GM23338 (cell line): ENCODE measurements at places on chromosomes 13 and 19. TPM values are rescaled to one million over a fixed set of nuclear protein-coding genes. Genes with fewer than 3 reads are reported as not detected.

TPTE2 gene
- not detected in 2 replicates for total RNA-seq

SH2D3A gene
- total RNA-seq, result 25.6 and 38.4 TPM in 2 replicates

NXNL1 gene
- total RNA-seq, result not detected in 2 replicates

TCF3 gene
- 250 and 383 TPM in 2 replicates for total RNA-seq

TSHZ3 gene
- 8.7 and 8.9 TPM in 2 replicates for total RNA-seq

UBE2S gene
- total RNA-seq, result 363 and 469 TPM in 2 replicates

SERTAD1 gene
- 5.1 and 9.1 TPM in 2 replicates for total RNA-seq

PSG11 gene
- not detected in 2 replicates for total RNA-seq
